ENCODE measurements at places on chromosomes 6 and 20.

DNA sequence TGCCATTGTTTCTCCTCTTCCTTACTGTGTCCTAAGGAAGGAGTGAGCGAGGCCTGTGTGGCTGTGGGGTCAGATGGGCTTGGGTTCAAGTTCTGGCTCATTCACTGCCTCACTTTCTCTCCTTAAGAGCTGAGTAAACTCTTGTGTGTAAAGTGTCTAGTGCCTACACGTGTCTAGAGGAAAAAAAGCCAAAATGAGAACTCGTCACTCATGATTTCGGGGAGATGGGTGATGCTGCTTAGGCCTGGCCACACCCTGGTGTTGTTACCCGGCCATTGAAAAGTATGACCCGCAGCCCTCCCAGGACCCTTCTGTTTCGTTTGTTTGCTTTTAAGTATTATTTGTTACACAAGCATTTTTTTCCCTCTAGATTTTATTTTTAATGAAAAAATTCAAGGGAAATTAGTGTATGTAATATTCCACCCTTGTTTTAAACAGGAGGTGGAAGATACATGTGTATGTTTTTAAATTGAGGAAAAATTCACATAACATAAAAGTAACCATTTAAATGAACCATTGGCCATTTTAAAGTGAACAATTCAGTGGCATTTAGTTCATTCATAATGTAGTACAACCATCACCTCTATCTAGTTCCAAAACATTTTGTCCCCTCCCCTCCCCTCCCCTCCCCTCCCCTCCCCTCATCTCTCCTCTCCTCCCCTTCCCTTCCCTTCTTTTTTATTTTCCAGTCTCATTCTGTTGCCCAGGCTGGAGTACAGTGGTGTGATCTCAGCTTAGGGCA lies 71.0 kb downstream of the CEBPB start:
- no peak for DNase-seq

DNA sequence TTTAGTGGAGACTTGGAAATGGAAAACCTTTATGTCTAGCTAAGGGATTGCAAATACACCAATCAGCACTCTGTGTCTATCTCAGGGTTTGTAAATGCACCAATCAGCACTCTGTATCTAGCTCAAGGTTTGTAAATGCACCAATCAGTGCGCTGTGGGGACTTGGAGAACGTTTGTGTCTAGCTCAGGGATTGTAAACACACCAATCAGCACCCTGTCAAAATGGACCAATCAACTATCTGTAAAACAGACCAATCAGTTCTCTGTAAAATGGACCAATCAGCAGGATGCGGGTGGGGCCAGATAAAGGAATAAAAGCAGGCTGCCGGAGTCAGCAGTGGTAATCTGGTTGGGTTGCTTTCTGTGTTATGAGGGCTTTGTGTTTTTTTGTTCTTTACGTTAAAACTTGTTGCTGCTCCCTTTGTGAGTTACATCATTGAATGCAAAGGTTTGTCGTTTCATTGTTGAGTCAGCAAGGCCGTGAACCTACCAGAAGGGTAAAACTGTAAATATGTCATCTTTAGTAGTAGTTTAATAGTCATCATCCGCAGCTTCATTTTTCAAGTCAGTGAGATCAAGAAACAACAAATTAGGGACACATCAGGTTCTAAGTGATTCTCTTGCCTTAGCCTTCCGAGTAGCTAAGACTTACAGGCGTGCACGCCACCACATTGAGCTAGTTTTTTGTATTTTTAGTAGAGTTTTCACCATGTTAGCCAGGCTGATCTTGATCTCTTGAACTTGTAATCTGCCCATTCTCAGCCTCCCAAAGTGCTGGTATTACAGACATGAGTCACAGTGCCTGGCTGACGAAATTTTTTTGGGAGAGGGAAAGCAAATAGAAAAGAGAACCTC lies 22.7 kb upstream of the NUP153 start:
- DNase-seq = no peak

- DNase-seq = no peak
Observed at GRCh38 chr6:132661906-132662305, 2.9 kb upstream of the TAAR1 start.

- DNase-seq = no peak
Observed at GRCh38 chr6:105985098-105985815, 100.9 kb upstream of the PRDM1 start.

DNA sequence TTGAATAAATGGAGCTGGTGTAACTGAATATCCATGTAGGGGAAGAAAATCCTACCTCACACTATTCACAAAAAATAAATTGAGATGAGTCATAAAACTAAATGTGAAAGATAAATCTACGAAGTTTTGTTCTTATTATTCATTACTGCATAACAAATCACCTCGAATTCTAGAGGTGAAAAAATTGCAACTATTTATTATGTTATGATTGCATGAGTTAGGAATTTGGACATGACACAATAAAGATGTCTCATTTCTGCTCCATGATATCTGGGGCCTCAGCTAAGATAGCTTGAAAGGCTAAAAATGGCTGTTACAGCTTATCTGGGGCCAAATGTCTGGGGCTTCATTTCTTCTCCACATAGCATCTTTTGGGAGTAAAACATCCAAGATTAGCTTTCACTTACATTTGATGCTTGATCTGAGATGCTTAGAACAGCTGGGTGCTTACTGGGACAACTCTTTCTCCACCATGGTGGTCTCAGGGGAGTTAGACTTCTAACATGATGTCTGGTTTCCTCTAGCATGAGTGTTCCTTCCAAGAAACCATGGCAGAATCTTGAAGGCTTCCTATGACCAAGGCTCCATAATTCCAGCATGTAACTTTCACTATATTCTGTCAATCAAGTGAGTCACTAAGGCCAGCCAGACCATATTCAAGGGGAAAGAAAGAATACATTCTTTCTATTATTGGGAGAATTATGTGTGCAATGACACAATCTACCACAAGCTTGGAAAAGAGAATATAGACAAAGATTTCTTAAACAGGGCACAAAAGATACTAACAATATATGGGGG lies 30.1 kb downstream of the OR2B6 start:
- DNase-seq = no peak

- DNase-seq = no peak
Observed at GRCh38 chr6:85394853-85395538, 54.9 kb upstream of the NT5E start.
